A549 treated with CORT108297 at 1 μM for 4 hours (cell line): ENCODE measurements at places on chromosomes 2 and 18. TPM values are rescaled to one million over a fixed set of nuclear protein-coding genes. Genes with fewer than 3 reads are reported as not detected.

Gene TRAF3IP1
- total RNA-seq: 9.3 to 14.3 TPM (median 13.2 TPM) in 5 replicates

Gene C2orf78
- total RNA-seq: not detected in 5 replicates

Gene LOXL3
- total RNA-seq: 0.22 to 0.37 TPM (median 0.33 TPM) in 5 replicates

Gene LPIN2
- total RNA-seq: 14.7 to 19.1 TPM (median 16.8 TPM) in 5 replicates

Gene PPP1R1C
- total RNA-seq: 1.6 to 2.2 TPM (median 1.8 TPM) in 5 replicates

Gene ORC2
- total RNA-seq: 12.9 to 15.6 TPM (median 14.4 TPM) in 5 replicates

Gene GALNT5
- total RNA-seq: 2.6 to 3.2 TPM (median 2.8 TPM) in 5 replicates

Gene SLC11A1
- total RNA-seq: 0.15 to 0.41 TPM (median 0.28 TPM) in 5 replicates

Gene SH3BP4
- 31.6 to 37.3 TPM (median 34.5 TPM) in 5 replicates for total RNA-seq

Gene RGPD3
- total RNA-seq: 0.12 to 0.20 TPM (median 0.16 TPM) in 5 replicates

Gene SERPINB13
- total RNA-seq: not detected in 5 replicates

Gene TEX44
- total RNA-seq: not detected in 5 replicates

Gene ERFE
- total RNA-seq: 5.1 to 10.4 TPM (median 7.6 TPM) in 5 replicates

Gene C2orf74
- total RNA-seq: 13.9 to 22.6 TPM (median 17.1 TPM) in 5 replicates

Gene FAM110C
- 0.05 to 0.12 TPM (median 0.09 TPM) in 5 replicates for total RNA-seq

Gene MYO3B
- total RNA-seq: not detected in 5 replicates

Gene LIMS4
- 0.29 to 1.3 TPM (median 0.87 TPM) in 5 replicates for total RNA-seq

Gene GPR45
- not detected in 5 replicates for total RNA-seq

Gene NT5C1B
- not detected in 5 replicates for total RNA-seq
